Chondrocyte (in vitro differentiated cells): ENCODE measurements at places on chromosomes 5 and 9. TPM values are rescaled to one million over a fixed set of nuclear protein-coding genes. Genes with fewer than 3 reads are reported as not detected.

Gene MYMK
- not detected in 3 replicates for total RNA-seq

Gene SLC6A18
- total RNA-seq: not detected in 3 replicates

Gene TMEM267
- total RNA-seq: 26.6 to 36.6 TPM (median 32.3 TPM) in 3 replicates

Gene TMEM8B
- 17.4 to 18.2 TPM (median 18.1 TPM) in 3 replicates for total RNA-seq

Gene CATSPER3
- 0.17 to 0.64 TPM (median 0.39 TPM) in 3 replicates for total RNA-seq

Gene TMEFF1
- 1.3 to 3.1 TPM (median 3.0 TPM) in 3 replicates for total RNA-seq

Gene PCDHGB3
- 0.21 to 0.36 TPM (median 0.30 TPM) in 3 replicates for total RNA-seq

Gene NUTM2F
- 0.10 TPM in 1 of 3 replicates, not detected in the others for total RNA-seq

Gene PCDHB11
- 0.90 to 2.4 TPM (median 1.3 TPM) in 3 replicates for total RNA-seq

Gene OTP
- not detected in 3 replicates for total RNA-seq

Gene ZNF622
- total RNA-seq: 30.5 to 32.7 TPM (median 30.9 TPM) in 3 replicates

Gene DOK3
- total RNA-seq: 4.7 to 7.7 TPM (median 7.5 TPM) in 3 replicates

Gene HAVCR1
- 0.15 TPM in 1 of 3 replicates, not detected in the others for total RNA-seq

Gene ANKRD33B
- 0.80 to 4.0 TPM (median 3.7 TPM) in 3 replicates for total RNA-seq

Gene PCDHGA7
- 0.17 to 0.31 TPM (median 0.28 TPM) in 3 replicates for total RNA-seq

Gene LRRC19
- total RNA-seq: not detected in 3 replicates

Gene FIBCD1
- total RNA-seq: 6.8 to 81.5 TPM (median 8.3 TPM) in 3 replicates

Gene NAIP
- 4.0 to 8.0 TPM (median 4.3 TPM) in 3 replicates for total RNA-seq

Gene TAF11L10
- not detected in 3 replicates for total RNA-seq

Gene LHX6
- total RNA-seq: not detected in 3 replicates

Gene OR1J4
- not detected in 3 replicates for total RNA-seq

Gene PALM2AKAP2
- 43.7 to 52.7 TPM (median 46.3 TPM) in 3 replicates for total RNA-seq

Gene DCAF10
- 29.5 to 32.2 TPM (median 31.4 TPM) in 3 replicates for total RNA-seq

Gene TMOD1
- total RNA-seq: 0.17 to 1.3 TPM (median 1.3 TPM) in 3 replicates

Gene CD14
- total RNA-seq: not detected in 3 replicates

Gene SLC6A19
- total RNA-seq: not detected in 3 replicates

Gene TGFBI
- 491 to 631 TPM (median 620 TPM) in 3 replicates for total RNA-seq

Gene CNTLN
- 7.6 to 10.9 TPM (median 7.8 TPM) in 3 replicates for total RNA-seq

Gene HOMER1
- 14.3 to 19.1 TPM (median 15.8 TPM) in 3 replicates for total RNA-seq

Gene ADCY2
- total RNA-seq: 0.36 to 0.95 TPM in 2 of 3 replicates, not detected in the other

Gene ANKRD18A
- total RNA-seq: 0.29 to 5.2 TPM (median 4.5 TPM) in 3 replicates

Gene PRSS3
- not detected in 3 replicates for total RNA-seq

Gene GABRA6
- total RNA-seq: not detected in 3 replicates

Gene GZMA
- not detected in 3 replicates for total RNA-seq

Gene PHF24
- 0.30 to 1.0 TPM in 2 of 3 replicates, not detected in the other for total RNA-seq

Gene SMIM33
- not detected in 3 replicates for total RNA-seq

Gene RNF183
- total RNA-seq: not detected in 3 replicates

Gene IDNK
- total RNA-seq: 1.8 to 2.3 TPM (median 2.1 TPM) in 3 replicates

Gene FGD3
- not detected in 3 replicates for total RNA-seq

Gene SMIM32
- not detected in 3 replicates for total RNA-seq

Gene RNF224
- total RNA-seq: 0.22 TPM in 1 of 3 replicates, not detected in the others

Gene ZNF483
- total RNA-seq: 2.2 to 3.5 TPM (median 2.4 TPM) in 3 replicates

Gene SHOC1
- total RNA-seq: not detected in 3 replicates

Gene PRDM9
- not detected in 3 replicates for total RNA-seq

Gene IL9
- not detected in 3 replicates for total RNA-seq

Gene DMRT1
- total RNA-seq: not detected in 3 replicates
